ENCODE measurements at places on chromosomes 11 and 22.

GRCh38 chr11:73988227-73988626, 5.6 kb upstream of the UCP2 start:
- DNase-seq: no peak

DNA sequence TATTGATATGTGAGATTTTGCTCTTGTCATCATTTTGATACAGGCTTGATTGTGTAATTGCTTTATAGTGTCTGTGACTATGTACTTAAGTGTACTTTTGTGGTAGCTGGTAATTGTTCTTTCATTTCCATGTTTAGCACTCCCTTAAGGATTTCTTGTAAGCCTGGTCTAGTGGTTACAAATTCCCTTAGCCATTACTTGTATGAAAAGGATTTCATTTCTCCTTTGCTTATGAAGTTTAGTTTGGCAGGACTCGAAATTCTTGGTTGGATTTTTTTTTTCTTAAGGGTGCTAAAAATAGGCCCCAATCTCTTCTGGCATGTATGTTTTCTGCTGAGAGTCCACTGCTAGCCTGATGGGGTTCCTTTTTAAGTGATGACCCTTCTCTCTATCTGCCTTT, 346.8 kb downstream of the JRKL start:
- DNase-seq: no peak

DNA sequence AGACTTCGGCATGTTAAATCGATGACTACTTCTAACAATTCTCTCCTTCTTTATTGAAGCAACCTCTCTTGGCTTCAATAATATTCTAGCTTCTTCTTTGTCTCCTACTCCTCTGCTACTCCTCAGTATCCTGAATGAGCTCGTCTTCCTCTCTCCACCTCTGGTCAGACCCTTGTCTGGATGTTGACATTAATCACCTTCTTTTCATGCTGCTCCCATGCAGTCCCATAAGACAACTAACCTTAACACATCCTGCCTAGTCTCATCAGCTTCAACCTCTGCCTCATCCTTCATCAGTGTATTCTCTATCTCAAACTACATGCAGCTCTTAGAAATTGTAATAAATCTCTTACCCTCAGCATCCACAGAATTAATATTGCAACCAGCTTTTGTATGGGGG, 695.6 kb downstream of the CNTN5 start:
- no peak for DNase-seq

DNA sequence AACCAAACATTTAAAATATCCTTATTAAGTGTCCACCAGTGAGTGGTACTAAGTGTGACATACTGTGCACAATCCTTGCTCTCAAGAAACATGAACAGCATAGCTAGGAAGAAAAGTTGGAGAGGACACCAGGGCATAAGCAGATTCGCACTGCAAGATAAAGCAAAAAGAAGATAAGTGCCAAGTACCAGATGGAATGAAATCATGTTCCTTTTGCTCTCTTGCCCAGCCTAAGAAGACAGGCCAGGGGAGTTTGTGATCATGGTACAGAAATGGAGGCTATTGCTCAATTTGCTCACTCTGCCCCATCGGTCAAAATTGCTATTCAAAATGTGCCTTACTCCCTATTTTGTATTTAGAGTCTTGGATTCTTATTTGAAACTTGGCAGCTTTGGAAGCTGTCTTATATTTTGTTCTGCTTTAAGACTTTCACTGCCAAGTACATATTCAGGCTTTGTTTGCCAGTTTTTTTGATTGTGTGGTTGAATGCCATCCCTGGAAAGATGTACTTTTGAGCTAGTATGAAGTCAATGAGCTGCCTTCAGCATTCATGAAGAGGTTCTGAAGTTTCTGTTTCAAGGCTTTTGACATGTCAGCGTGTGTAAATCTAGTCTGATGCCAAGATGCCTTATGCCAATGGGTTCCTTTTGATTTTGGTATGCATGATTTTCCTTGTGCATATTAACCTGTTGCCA, 90.3 kb downstream of the PAX6 start:
- no peak for DNase-seq

DNA sequence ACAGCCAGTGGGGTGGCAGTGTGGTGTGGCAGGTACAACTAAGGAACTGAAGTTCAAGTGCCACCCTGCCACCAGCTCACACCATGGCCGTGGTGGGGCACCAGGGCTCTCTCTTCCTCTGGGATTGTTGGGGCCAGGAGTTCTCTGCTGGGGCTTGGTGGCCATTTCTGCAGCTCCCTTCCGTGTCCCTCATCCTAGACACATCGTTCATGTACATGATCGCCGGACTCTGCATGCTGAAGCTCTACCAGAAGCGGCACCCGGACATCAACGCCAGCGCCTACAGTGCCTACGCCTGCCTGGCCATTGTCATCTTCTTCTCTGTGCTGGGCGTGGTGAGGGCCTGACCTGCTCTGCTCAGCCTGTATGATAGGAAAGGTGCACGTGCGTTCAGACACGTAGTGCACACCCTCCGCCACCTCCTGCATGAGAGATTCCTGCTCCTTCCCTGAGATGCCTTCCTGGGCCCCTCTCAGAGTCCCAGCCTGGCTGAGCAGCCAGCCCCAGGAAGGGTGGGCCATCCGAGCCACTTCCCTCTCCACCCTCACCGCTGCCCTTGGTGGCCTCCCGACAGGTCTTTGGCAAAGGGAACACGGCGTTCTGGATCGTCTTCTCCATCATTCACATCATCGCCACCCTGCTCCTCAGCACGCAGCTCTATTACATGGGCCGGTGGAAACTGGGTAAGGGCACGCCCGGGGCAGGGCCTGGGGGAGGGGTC, 7.3 kb upstream of the TAGLN start:
- DNase-seq: no peak

- no peak for DNase-seq
Measured at GRCh38 chr11:127564810-127565209, 564.2 kb upstream of the KIRREL3 start.

DNA sequence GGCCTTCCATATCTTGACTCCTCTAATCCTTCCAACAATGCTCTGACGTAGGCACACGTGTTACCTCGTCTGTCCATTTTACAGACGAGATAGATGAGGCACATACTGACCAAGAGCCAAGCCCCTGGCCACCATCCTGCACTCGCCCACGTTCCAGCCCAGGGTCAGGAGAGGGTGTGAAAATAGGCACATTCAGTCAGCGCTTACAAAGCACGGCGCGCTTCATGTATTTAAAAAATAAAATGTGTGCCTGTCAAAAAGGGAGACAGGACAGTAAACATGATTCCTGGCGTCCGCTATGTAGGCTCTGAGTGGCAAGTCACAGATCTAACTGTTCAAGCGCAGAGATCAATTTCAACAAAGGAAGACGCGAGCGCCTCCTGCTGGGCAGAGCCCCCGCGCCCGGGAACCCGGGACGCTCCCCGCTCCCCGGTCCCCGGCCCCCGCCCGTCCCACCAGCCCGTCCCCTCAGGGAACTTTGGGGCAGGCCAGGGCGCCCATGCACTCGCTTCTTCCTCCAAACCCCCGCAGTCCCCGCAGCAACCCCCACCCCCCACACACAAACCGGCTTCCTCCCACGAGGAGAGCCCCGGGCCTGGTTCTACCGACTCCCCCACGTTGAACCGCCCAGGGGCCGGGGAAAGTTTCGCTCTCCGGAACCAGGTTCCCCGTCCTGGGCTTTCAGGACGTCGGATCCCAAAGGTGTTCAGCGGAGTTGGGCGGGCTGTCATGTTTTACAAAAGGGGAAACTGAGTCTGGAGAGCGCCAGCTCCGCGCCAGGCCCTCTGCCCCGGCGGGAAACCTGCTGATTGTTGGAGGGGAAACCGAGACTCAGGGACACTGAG, 10.4 kb upstream of the C1QTNF6 start:
- DNase-seq: peak; percentile 85

GRCh38 chr11:134126217-134126822, 57.4 kb downstream of the JAM3 start:
- no peak for DNase-seq

DNA sequence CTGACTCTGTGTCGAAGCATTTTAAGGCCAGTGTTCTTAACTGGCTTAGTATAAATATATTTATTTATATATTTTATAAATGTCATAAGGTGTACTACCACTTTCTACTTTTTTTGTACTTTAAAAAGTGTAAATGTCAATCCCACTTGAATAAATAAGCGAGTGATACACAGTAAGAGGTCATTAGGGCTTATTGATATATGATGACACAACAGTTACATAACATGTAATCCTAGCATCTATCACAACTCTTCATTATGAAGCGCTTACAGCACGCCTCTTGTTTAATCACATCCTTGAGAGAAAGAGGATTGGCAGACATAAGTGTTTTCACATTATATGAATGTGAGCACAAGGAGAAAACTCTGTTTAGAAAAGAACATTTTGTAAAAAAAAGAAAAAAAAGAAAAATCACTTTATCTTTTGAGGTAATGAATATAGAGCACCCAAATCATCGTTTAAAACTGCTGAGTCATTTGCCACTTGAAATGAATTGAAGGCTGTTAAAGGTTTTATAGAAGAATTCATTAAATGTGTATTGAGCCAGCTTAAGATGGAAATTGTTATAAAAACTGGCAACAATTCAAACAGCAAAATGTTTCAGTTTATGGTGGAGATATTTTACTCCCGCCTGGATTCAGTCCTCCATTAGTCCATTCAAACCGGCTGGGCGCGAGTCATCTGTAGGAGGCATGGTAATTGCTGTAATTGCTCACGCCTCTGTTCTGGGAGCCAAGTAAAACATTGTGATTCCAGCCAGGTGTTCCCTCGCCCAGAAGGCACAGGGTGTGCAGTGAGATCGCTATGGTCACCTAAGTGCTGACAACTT, 627.3 kb upstream of the KIRREL3 start:
- no peak for DNase-seq

DNA sequence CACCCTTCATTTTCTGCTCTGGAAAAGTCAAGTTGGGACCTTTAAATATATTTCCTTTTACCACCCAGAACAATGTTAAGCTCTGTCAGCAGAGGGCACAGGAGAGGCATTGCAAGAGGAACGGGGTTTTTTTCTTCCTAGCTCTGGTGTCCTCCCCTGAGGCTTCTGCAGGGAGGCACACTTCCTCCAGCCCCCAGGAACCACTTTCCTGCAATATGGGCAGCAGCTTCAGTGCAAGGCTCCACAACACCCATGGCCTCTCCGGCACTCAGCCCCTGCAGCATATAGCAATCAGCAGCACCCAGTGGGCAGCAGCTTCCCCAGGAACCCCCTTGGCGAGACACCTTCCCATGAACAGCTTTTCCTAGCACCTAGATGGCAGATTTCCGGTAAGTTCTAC, 101.4 kb downstream of the SYT9 start:
- no peak for DNase-seq

- no peak for DNase-seq
Measured at GRCh38 chr22:38479096-38479837, 11.4 kb downstream of the KDELR3 start.

- no peak for DNase-seq
Measured at GRCh38 chr11:78019808-78020207, 3.3 kb downstream of the KCTD14 start.

All from stimulated activated CD4-positive, alpha-beta T cell treated with anti-CD3 and anti-CD28 coated beads, Interleukin-12 subunit alpha, Interleukin-12 subunit beta, amount 100 ng/mL, for 24 hours (primary cell).